Activated CD8-positive, alpha-beta memory T cell treated with anti-CD3 and anti-CD28 coated beads for 4 hours (primary cell): ENCODE measurements at places on chromosomes 2 and 18.

DNA sequence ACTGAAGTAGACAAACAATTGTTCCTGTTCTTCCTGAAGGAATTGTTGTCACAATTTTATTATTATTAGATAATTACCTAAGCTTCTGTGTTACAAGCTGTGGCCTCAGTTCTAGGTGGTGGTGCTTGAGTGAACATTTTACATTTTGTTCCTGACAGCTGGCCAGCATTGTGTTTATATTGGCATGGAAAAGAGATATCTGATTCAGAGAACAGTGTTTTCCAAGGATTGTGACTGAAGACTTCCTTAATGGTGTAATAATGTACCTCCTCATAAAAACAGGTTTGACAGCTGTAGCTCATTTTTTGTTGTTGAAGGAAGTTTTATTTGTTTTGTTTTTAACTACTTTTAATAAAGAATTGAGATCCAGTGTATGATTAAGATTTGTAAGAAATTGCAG lies 95.2 kb downstream of the EPB41L5 start:
- DNase-seq, result no peak

GRCh38 chr2:182672466-182673165 lies 43.4 kb upstream of the DNAJC10 start:
- DNase-seq, result no peak

DNA sequence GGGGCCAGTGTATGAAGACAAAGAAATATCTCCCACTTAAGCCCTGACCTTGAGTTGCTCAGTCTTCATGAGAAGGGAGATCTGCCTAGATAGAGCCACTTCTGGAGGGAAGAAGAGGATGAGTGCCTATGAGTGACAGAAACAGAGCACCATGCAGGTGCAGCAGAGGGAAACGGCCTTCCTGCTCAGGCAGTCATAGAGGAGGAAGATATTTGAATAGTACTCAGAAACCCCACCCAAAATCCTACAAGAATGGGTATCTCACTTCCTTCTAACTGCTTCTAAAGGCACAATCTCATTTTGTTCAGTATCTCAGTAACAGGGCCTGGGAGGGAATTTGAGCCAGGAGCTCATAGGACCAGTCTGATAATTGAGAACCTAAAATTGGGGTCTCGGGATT lies 339.3 kb downstream of the ALK start:
- DNase-seq, result no peak

GRCh38 chr2:12718711-12719399 lies 2.1 kb downstream of the TRIB2 start:
- no peak for DNase-seq
